HEK293T (cell line): ENCODE measurements at places on chromosomes 3 and 15.

GRCh38 chr3:158727206-158728060, 4.8 kb downstream of the RARRES1 start:
- DNase-seq, result peak; percentile 68

DNA sequence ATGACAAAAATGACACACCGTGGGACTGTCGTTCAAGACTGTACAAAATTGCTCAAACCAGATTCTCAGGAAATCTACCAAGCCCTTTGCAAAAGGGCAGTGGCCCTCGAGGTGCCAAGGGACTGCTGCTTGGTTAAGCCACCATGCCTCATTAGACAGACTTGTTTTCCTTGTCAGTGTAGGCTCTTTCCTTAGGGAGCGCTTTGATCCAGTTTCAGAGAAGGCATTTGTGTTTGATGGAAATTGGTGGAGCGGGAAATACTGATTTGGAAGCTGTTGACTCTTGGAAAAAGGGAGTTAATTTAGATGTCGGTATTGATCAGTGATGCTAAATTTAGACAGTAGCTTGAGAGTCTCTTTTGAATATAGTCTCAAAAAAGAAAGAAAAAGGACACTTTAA, 304.3 kb upstream of the UMPS start:
- no peak for DNase-seq

- DNase-seq, result no peak
These were observed 36.1 kb downstream of the IL17RD start for GRCh38 chr3:57128826-57129667.

DNA sequence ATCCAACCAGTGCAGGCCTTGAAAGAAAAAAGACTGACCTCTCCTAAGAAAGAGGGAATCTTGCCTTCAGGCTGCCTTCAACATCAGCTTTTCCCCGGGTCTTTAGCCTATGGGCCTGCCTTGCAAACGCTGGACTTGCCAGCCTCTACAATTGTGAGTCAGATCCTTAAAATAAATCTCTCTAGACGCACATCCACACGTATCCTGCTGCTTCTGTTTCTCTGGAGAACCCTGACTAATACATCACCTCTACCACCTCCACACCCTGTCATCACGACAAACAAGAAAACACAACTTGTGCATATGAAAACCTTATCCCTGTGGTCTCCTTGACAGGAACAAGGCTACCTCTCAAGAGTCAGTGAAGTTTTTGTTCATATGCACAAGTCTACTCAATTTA, 11.8 kb downstream of the CYFIP1 start:
- no peak for DNase-seq

- no peak for DNase-seq
These were observed 131.8 kb downstream of the MDFIC2 start for GRCh38 chr3:70180664-70181063.

- DNase-seq, result no peak
These were observed 7.4 kb upstream of the SLC33A1 start for GRCh38 chr3:155861476-155862183.

- no peak for DNase-seq
These were observed 33.5 kb upstream of the MFSD1 start for GRCh38 chr3:158768361-158768787.

- no peak for DNase-seq
These were observed 85.0 kb downstream of the TGFBR2 start for GRCh38 chr3:30691249-30691880.

- DNase-seq, result no peak
These were observed 9.4 kb downstream of the IGF1R start for GRCh38 chr15:98657721-98658120.

GRCh38 chr15:44734839-44735481, 1.4 kb upstream of the TRIM69 start:
- DNase-seq, result no peak

DNA sequence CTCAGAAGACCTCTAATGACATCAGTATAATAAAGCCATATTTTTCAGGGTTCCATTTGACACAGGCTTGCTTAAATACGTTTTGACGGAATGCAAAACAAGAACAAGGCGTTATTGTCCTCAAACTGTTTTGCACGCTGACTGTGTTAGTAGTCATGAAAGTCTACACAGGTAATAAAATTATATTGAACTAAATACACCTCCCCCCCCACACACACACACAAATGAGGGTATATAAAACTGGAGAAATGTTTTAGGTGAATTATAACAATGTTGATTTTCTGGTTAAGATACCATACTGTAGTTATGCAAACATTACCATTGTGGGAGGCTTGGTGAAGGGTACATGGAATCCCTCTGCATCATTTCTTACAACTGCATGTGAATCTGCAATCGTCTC, 257.1 kb upstream of the ARRDC4 start:
- DNase-seq, result no peak

DNA sequence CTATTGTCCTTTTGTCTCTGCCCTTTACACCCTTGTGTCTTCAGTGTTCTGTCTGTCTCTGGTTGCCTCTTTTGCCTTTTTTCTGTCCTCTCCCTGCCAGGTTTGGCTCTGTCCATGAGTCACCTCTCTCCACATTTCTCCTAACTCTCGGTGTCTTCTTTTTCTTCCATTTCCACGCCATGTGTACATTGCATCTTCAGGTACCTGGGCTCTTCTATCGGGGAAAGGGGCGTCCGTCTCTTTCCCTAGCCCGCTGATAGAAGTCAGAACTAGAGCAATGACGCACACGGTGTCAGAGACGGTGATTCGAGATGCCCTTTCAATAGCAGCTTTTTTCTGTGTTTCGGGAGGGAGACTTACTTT, 641 bp downstream of the OPA1 start:
- DNase-seq, result peak; percentile 16

DNA sequence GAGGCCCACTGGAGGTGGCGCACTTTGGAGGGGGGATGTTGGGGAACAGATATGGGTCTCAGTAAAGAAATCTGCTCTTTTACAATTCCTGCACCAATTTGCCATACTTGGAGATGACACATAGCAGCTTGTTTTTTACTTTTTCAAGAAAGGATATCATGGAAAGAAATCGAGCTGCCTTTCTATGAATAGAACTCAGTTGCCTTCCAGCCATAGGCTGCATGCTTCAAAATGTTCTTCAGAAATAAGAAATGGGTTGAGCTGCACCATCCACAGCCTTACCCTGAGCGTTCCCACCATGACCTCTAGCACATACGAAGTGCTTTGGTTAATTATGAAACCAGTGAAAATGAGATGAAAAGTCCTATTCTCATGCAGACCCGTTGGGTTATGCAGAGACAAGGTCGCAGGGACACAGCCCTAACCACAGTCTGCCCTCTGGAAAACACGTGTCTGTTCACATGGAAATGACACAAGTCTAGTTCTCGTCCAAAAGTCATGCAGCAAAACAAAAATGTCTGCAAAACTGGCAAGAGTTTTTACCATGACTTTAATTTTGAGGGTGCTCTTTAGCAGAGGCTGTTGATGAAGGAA, 36.3 kb downstream of the NGRN start:
- DNase-seq, result no peak

DNA sequence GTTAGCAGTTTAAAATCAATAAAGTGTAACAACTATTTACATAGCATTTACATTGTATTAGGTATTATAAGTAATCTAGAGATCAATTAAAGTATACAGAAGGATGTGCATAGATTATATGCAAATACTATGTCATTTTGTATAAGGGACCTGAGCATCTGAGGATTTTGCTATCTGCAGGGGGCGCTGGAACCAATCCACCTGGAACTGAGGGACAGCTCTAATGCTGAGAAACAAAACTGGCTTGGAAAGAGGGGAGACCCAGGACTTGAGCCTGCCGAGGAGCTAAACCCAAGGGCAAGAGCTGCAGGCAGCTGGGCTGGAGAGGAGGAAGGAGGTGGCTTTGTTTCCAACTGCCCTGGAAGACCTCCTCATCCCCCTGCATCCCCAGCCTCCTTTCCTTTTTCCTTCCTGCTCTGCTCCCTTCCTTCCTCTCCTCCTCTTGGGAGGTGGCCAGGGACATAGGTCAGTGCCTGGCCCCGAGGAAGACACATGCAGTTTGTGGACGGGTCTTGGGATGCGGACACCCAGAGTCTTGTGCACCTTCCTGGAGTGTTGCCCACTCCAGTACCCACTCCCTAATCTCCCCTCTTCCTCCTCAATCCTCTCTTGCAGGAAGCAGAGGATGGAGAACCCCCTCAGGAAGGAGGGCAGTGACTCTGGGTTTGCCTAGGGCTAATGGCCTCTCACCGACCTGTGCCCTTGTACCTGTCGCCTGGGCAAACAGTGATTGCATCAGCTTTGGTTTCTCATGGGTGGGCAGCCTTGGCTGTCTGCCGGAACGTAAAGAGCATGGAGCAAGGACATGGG, 825 bp upstream of the RTP3 start:
- no peak for DNase-seq

DNA sequence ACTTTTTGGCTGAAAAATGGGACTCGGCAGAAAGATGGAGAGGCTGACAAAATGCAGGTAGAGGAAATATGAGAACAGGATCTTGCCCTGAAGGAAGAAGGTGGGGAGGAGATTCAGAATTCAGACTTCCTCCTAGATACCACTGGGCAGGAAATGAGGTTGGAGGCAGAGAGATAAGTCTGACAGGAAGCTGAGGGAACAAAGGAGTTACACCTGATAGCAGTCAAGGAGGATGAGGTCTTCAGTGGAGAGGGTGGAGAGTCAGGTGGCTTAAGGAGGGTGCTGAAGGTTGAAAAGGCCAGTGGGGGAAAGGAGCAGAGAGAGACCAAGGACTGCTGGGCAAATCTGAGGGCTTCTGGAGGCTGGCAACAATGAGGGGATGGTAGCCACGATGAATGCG, 56.8 kb downstream of the CCR4 start:
- DNase-seq, result no peak

DNA sequence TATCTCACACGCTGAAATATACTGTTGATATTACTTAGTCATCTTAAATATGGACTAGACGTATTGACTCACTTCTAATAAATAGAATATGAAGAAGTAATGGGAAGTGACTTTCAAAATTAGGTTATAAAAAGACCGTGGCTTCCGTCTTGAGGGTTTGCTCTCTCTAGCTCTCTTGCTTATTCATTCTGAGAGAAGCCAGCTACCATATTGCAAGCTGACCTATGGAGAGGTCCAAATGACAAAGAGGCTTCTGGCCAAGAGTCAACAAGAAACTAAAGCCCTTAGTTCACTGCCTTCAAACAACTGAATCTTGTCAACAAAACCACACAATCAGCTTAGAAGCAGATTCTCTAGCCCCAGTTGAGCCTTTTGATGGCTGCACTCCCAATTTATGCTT, 46.1 kb downstream of the SLC9C1 start:
- DNase-seq, result no peak

DNA sequence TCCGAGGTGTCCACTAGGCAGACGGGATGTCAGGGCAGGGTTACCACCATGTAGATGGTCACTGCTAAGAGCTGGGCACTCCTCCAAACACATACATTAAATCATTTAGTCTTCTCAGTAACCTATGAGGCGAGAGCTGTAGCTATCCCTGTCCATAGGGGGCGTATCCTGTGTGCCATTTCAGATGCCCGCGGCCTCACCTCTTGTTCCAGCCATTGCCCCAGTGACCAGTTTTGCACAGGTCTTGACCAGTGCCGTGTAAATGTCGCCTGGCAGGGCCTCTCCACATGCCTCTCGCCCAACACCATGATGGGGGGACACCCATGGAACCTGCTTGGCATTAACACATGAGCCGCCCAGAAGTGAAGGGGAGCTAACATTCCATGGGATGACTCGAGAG, 20.8 kb upstream of the SRP14 start:
- no peak for DNase-seq

GRCh38 chr15:68209735-68210408, 4.7 kb upstream of the CALML4 start:
- no peak for DNase-seq

DNA sequence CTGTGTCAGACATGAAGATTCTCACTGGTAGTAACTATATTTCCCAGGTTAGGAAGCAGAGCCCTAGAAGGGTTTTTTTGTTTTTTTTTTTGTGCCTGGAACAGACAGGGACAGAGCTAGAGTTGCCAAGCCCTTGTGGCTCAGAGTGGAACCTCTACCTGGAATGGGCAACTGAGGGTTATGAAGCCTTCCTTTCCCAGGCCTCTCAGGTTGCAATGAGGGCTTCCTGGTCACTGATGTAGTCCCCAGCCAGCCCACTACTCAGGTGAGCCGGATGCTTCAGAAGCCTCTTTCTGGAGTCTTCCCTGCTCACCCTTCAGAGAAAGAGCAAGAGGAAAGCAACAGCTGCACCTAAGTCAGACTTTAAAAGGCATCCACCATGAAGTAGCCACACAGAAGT, 48.8 kb upstream of the MANF start:
- no peak for DNase-seq

- DNase-seq, result no peak
These were observed 145.7 kb upstream of the NPHP3 start for GRCh38 chr3:132867956-132868355.

DNA sequence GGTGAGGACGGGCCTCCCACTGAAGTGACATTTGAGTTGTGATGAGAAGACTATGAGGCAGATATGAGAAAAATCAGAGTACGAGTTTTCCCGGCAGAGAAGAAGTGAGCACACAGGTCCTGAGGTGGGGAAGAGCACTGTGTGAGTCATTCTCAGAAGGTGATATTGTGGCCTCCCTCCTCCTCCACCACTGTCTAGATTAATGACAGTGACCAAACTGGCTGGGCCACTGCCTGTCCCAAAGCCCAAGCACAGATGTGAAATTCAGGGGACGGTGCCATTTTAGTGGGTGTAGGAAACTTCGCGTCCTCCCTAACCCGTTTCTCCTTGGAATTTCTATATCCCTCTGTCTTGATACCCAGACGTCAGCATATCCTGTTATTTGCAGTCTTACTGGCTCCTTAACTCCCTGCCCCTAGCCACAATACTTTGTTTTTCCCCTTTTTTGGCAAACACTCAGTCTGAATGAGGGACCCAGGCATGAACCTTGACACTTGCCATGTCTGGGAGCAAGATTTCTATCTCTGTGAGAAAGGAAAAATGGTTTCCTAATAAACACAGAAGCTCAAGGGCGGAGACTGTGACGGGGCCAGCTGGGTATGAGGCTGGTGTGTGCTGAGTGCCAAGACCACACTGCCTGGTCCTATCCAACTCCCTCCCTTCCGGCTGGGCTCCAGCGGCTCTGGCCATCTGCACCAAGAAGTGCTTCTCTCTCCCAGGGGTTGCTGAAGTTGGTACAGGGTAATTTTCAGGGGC, 15.2 kb downstream of the PRICKLE2 start:
- DNase-seq, result no peak
